Cortex of kidney (tissue), 1 donor: ENCODE measurements at places on chromosomes 2 and 18.

GRCh38 chr18:63377275-63377980 lies 10.4 kb upstream of the KDSR start:
- DNase-seq: no peak

DNA sequence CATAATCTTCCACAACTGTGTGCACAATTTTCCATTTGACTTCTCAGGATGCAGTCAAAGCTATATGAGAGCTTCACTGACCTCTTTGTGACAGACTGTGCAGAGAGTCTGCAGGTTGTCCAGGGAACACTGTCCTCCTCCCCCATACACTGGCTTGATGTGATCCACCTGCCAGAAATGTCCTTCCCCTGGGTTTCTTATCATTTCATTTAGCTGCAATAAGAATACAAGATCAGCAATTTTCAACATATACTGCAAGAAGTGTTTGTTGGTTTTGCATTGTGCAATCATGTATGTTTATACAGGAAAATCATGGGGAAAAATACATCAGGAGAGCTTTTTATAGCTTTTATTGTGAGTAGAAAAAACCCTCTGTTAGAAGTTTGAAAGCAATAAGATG lies 150.7 kb downstream of the RAB3GAP1 start:
- no peak for DNase-seq

DNA sequence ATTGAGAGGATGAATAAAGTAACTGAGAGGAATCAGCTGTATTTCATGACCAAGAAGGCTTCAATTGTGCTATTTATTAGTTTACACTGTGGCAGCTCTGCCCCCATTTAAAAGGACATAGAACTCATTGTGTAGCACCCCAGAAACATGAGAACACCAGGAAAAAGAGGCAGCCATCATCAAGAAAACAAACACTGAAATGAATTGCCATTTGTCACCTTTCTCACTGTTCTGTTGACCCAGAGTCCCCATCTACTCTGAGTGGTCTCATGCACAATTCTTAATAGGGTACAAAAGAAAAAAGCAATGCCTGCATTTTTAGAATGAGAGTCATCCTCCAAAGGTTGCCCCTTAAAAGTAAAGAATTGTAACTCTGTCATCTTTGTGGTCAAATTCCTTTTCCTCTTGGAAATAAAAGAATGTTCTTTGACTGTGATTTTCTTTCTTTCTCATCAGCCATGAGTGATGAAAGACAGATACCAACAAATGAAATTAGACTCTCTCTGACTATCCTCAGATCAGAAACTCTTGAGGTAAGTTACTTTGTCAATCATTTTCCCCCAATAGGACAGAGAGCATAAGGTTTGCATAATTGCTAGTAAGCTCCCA lies 1941.9 kb upstream of the PIK3C3 start:
- DNase-seq: no peak

DNA sequence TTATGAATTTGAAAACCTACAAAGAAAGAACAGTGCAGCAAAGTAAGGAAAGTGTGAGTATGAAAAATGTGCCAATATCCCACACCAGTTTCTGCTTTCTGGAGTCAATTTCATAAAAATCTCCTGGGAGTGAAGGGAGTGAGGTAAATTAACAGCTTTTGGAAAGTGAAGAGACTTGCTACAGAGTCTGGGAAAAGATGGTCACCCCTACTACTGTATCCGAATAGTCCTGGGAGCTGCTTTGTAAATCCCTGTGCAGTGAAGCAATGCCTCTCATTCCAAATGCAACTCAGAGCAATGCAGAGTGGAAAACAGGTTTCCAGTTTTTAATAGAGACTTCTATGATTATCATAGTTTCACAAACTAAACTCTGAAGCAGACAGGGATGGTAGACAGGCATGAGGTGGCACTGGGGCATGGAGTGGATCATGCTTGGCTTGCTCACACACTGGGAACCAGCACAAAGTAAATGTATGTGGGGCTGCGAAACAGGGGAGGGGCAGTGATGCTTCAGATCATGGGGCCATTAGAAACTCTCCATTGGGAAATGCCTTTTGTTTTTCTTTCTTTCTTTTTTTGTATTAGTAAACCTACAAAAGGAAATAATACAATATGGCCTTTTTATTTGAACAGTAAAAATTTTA lies 10.6 kb downstream of the COL5A2 start:
- no peak for DNase-seq

GRCh38 chr2:171754254-171754939 lies 67.1 kb downstream of the DYNC1I2 start:
- DNase-seq: no peak

DNA sequence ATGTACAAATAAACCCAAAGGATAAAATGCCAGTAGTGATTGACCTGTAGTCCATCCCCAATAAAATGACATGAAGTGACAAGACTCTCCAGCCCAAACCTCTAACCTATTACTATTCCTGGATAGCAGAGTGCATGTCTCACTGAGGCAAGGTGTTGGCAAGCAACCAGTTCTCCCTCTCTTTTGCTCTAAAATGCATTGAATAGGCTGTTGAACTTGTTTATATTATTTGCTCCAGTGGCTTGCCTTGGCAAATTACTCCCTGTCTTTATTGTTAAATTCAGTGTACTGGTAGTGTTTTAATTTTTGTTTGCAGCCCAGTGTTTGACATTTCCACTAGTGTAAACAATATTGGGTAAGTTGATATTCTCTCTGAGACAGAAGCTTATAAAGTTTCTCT lies 70.5 kb downstream of the CSRNP3 start:
- no peak for DNase-seq

GRCh38 chr2:241489733-241490680 lies 18.4 kb downstream of the STK25 start:
- no peak for DNase-seq
